HFFc6 (cell line): ENCODE measurements at places on chromosomes 2 and 18. TPM values are rescaled to one million over a fixed set of nuclear protein-coding genes. Genes with fewer than 3 reads are reported as not detected.

DNA sequence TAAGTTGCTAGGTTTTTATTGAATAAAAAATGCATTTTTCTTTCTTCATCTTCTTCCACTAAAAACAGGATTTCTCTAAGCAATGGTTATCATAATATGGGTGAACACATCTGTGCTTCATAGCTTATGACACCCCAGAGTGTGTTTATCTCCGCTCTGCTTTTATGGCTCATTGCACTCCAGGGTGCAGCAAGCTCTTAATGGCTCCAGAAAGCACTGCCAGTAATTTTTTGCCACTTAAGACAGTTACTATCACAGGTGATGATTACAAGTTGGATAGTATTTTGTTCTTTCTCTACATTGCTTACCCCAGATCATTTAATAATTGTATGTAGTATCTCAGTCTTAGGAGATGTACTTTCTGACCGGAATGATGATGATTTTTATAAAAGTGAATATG is 239.3 kb upstream of the CDH20 start:
- no peak for DNase-seq

GRCh38 chr18:45896452-45896851 is 70.7 kb downstream of the EPG5 start:
- DNase-seq = no peak

Gene EFHD1
- 2.0 to 3.6 TPM (median 3.1 TPM) in 3 replicates for total RNA-seq

Gene PIEZO2
- not detected in 3 replicates for total RNA-seq

Gene HOXD4
- total RNA-seq = 0.40 TPM in 1 of 2 replicates, not detected in the other
